ENCODE measurements at places on chromosomes 5 and 9. TPM values are rescaled to one million over a fixed set of nuclear protein-coding genes. Genes with fewer than 3 reads are reported as not detected.

PCDHA4 gene
- total RNA-seq: 0.60 TPM

KIF24 gene
- 1.4 TPM for total RNA-seq

MTREX gene
- total RNA-seq: 72.4 TPM

GABRA1 gene
- not detected for total RNA-seq

PTGR1 gene
- 9.8 TPM for total RNA-seq

TICAM2 gene
- total RNA-seq: 5.3 TPM

C5 gene
- 3.1 TPM for total RNA-seq

C9orf153 gene
- 0.30 TPM for total RNA-seq

GAS1 gene
- 6.9 TPM for total RNA-seq

GPX3 gene
- total RNA-seq: 886 TPM

WHRN gene
- total RNA-seq: 11.8 TPM

GPR150 gene
- total RNA-seq: not detected

TPPP gene
- 4.1 TPM for total RNA-seq

LRRC70 gene
- 8.4 TPM for total RNA-seq

FBLL1 gene
- 0.69 TPM for total RNA-seq

EGFLAM gene
- 15.3 TPM for total RNA-seq

PTGS1 gene
- 13.8 TPM for total RNA-seq

SLC24A2 gene
- total RNA-seq: not detected

PCDHAC1 gene
- total RNA-seq: 1.2 TPM

LHX6 gene
- total RNA-seq: 1.3 TPM

HSD17B3 gene
- total RNA-seq: 0.34 TPM

CDC14B gene
- 6.6 TPM for total RNA-seq

CYSRT1 gene
- total RNA-seq: 0.94 TPM

ALDH1B1 gene
- 14.7 TPM for total RNA-seq

OR13D1 gene
- total RNA-seq: not detected

HNRNPA0 gene
- 27.6 TPM for total RNA-seq

UBQLN1 gene
- 79.3 TPM for total RNA-seq

DDX41 gene
- 91.8 TPM for total RNA-seq

ARID3C gene
- not detected for total RNA-seq

GPR21 gene
- not detected for total RNA-seq

AFAP1L1 gene
- total RNA-seq: 18.8 TPM
